HS-5 (cell line): ENCODE measurements at places on chromosomes 7 and 10.

GRCh38 chr7:69517985-69518704, 80.1 kb upstream of the AUTS2 start:
- no peak for DNase-seq

DNA sequence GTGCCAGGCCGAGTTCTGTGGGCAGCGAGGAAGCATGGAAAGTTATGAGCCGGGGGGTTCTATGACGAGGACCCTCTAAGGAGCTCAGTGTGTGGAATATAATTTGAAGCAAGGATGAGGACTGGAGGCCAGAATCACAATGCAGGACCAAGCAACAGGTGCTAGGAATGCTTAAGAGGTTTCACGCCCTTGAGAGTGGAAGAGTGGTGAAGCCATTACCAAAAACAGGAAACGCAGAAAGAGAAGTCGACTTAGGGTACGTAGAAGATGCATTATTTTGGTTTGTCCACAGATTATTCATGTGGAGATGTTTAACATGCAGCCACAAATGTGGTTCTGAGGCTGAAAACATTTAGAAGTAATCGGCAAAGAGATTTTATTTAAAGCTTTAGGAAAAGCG, 78.7 kb downstream of the PIP4K2A start:
- DNase-seq, result no peak

DNA sequence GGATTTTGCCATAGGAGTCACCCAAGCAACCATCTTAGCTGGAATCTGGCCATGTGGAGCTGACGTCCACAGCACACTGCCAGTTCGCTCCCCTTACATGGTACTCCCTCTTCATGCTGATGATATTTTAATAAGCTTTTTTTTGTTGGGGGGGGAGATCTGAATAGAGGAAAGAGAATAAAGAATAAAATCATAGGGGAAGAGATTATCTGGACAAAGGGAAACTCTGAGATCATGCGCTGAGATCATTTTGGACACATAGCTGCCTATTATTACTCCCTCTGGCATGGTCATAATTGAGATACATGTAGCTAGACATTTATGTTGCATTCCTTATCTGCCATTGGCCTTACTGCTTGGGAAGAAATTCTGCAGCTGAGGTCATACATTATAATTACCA, 282.7 kb downstream of the HTR7 start:
- DNase-seq, result no peak

DNA sequence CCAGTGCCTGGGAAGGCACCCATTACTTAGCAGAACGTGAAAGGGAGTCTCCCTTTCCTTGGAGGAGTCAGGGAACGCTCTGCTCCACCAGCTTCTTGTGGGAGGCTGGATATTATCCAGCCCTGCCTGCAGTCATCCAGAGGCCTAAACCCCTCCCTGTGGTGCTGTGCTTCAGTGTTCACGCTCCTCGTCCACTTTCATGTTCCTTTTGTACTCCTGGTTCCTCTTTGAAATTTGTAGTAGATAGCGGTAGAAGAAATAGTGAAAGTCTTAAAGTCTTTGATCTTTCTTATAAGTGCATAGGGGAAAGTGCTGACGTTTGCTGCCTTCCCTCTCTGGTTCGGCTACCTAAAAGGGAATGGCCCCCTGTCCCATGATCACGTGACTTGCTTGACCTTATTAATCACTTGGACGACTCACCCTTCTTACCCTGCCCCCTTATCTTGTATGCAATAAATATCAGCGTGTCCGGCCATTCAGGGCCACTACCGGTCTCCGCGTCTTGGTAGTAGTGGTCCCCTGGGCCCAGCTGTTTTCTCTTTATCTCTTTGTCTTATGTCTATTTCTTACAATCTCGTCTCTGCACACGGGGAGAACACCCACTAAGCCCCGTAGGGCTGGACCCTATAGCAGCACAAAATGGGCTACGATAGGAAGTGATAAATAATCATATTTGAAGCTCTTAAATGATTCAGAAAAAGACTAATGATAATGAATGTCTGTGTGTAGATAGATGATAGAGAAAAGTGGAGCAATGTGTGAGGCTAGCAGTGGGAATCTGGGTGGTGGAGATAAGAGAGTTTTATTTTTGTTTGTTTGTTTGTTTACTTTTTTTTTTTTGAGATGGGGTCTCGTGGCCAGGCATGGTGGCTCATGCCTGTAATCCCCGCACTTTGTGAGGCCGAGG, 5.8 kb upstream of the ESYT2 start:
- no peak for DNase-seq

- no peak for DNase-seq
These were observed 3.1 kb downstream of the STRA8 start for GRCh38 chr7:135236727-135237126.

- no peak for DNase-seq
These were observed 41.7 kb downstream of the SGMS1 start for GRCh38 chr10:50582046-50582445.

DNA sequence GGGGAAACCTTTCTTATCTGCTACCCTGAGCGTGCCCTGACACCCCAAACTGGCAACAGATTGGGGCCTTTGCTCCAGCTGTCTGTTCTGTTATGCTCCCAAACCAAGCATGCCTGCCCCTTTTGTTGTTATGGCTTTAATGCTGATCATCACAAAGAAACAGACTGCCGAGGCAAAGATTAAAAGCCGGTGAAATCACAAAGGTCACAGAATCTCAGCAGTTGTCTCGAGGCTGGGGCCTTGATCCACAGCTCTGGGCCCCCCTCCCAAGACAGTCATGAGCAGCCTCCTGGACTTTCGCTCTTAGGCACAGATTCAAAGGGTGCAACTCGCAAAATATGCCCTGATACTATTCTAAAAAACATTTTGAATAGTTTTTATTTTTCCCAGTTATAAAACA, 65.6 kb downstream of the STRA8 start:
- no peak for DNase-seq

GRCh38 chr7:22082553-22082885, 136.8 kb upstream of the CDCA7L start:
- DNase-seq, result no peak

- DNase-seq, result no peak
These were observed 11.7 kb downstream of the ORAI2 start for GRCh38 chr7:102444961-102445673.

GRCh38 chr10:44399659-44400451, 15.0 kb upstream of the CXCL12 start:
- DNase-seq, result no peak

DNA sequence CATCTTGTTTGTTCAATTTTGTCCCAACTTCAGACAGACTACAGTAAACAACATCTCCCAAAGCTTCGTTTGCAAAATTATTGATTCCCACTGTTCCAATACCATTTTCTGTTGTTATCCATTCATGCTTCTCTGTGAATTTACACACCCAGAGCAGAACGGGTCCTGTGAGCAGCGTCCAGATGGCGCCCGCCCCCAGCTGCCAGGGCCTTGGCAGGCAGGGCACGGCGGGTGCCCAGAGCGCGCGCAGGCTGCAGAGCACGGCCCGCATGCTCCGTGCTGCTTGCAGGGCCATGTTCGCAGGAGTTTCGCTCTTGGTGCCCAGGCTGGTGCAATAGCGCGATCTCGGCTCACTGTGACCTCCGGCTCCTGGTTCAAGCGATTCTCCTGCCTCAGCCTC, 32.5 kb upstream of the SEPTIN7 start:
- no peak for DNase-seq

- DNase-seq, result no peak
These were observed 24.8 kb downstream of the STK32C start for GRCh38 chr10:132282667-132283603.

- DNase-seq, result no peak
These were observed 61.6 kb downstream of the CLEC2L start for GRCh38 chr7:139585042-139585441.

DNA sequence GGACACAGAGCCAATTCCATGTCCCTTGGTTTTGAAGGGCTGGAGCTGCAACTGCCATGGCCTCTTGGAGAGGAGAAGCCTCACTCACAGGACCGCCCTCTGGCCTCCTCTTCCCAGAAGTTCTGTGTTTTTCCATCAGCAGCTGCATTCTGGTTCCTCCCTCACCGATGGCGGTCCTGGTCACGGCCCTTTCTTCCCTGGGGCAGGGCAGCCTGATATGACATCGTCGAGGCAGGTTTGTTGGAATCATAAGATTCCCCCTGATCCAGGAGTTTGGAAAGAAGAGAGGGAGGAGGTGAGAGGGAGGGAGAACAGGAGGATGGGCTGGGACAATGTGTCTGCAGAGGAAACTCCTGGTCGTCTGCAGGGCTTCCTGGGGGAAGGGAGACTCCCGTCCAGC, 82.7 kb upstream of the PDZD8 start:
- no peak for DNase-seq

GRCh38 chr7:112097524-112097923, 108.7 kb downstream of the DOCK4 start:
- DNase-seq, result no peak

DNA sequence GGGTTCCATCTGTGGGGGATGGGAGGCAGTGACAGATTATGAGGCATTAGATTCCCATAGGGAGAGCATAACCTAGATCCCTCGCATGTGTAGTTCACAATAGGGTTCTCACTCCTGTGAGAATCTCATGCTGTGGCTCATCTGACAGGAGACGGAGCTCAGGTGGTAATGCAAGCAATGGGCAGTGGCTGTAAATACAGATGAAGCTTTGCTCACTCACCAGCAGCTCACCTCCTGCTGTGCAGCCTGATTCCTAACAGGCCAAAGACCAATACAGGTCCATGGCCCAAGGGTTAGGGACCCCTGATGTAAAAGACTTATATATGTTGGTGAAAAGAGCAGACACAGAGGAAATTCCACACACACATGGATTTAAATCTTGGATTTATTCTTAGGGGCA, 370.2 kb downstream of the NRG3 start:
- no peak for DNase-seq

- DNase-seq, result no peak
These were observed 9.5 kb downstream of the GLI3 start for GRCh38 chr7:42227541-42227935.

DNA sequence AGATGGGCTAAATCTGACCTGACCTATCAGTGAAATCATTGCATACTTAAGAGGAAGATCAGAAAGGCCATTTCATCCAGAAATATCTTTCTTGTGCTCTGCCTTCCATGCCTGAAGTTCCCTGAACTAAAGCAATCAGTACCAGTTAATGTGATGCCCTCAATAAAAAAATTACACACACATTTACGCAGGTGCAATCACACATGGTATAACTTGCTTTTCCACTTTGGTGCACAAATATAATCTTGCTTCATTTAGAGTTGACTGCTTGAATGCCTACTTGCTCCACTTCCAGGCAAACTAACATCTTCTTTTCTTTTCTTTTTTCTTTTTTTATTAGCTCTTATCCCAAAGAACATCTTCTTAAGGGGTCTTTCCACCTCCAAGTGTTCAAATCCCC, 58.3 kb upstream of the KIF5B start:
- DNase-seq, result no peak

DNA sequence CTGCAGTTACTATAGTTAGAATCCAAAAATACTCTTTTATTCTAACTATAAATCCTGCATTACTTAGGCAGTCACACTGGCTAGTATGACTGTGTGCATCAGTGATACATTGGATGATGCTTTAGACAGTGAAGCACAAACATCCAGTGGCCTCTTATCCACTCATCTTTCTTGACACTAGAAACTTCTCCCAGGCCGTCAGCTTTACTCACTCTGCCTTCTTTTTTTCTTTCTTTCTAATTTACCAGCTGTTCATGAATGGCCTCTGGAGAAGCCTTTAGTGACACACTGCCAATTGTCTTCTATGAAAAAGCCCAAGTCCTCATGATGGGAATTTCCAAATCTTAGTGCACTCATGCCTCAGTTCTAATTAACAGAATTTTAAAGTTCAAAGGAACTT, 26.2 kb upstream of the C10orf90 start:
- DNase-seq, result no peak

DNA sequence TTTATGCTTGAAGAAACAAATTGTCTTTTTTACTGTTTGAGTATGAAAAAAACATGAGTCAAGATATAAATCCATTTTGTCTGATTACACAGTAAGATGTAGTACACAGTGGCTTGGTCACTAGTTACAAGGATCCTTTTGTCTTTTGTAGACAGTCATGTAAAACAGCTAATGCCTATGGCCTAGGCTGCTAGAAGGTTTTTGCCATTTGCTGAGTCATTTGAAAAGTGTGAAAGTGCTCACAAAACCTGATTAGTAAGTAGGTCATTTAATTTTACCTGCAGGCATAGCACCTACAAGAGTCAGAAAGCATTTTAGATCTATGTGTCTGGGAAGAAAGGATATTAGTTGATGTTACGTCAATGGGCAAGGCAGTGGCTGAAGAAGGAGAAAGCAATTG, 819.4 kb downstream of the MAGI2 start:
- no peak for DNase-seq

GRCh38 chr10:59284118-59284975, 78.0 kb downstream of the FAM13C start:
- no peak for DNase-seq

DNA sequence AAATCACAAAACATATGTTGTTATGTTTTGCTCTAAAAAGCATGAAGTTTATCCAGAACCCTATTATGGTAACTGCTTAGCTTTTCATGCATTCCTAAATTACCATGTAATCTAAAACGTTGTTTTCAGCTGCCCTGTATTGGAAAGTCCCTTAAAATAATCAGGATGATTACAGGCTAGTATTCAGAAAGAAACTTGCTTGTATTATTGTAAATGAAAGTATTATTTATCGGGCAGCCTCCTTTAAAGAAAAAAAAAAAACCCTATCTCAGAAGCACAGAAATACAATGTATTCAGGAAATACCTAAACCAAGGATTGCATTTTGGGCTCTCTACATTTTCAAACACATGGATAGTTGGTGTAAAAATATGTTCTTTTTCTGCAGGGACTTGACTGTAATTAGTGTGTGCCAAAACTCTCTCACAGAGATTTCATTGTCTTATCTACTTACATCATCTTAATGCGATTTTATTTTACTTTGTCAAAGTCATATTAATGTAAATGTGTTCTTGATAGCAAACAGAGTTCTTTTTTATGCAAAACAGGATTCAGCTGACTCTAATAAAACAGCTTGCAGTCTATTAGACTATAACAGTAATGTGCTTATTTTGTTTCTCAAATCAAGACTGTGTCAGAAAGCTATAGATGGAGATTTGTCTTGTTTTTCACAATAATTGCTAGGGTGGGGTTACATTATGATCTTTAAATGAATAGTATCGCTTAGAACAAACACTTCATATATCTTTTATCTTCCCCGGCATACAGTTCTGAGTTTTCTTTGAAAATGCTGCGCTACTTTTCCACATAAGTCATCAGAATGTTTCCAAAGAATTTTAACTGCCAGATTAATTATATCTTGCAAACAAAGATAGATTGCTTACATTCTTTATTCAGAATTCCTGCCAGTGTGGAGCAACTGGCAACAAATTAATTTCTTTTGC, 65.3 kb upstream of the ARID5B start:
- DNase-seq, result no peak
